ENCODE measurements at places on chromosomes 16 and 17.

DNA sequence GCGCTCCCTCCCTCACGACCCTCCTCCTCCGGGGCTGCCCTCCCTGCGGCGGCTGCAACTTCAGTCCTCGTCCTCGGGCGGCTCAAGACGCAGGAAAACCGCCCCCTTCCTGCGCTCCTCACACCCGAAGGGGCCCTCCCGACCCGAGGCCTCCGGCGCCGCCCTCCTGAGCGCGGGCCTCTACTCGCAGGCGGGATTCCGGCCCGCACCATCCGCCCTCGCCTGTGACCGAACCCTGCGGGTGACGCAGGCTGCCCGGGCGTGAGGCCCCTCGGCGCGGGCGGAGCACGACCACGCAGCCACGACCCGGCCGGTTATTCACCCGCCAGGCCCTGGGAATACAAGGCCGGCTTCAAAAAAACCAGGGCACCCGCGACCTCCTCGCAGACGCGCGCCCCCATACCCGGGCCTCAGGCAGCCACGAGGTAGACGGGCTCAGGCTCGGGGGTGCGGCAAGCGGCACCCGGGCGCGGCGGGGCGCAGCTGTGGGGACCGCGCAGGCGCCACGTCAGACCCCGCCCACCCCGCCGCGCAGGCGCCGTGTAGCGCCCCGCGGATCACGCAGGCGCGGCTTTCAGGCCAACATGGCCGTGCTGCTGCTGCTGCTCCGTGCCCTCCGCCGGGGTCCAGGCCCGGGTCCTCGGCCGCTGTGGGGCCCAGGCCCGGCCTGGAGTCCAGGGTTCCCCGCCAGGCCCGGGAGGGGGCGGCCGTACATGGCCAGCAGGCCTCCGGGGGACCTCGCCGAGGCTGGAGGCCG, at the start of gene SPG7:
TSS of gene SPG7 (plus strand) at position 570 of the 757 bp plus-strand sequence. CDS start at position 585, 15 bp downstream.
- H3K27me3 ChIP-seq: no peaks in the 10 kb centered on the region
- H3K4me1 ChIP-seq: peaks cover 32% of the 10 kb centered on the region
- peak within 1 kb of the TSS; percentile 77 for H3K4me3 ChIP-seq
- DNase-seq: peak; percentile 99
- H3K27ac ChIP-seq: peak within 1 kb of the TSS; percentile 75

DNA sequence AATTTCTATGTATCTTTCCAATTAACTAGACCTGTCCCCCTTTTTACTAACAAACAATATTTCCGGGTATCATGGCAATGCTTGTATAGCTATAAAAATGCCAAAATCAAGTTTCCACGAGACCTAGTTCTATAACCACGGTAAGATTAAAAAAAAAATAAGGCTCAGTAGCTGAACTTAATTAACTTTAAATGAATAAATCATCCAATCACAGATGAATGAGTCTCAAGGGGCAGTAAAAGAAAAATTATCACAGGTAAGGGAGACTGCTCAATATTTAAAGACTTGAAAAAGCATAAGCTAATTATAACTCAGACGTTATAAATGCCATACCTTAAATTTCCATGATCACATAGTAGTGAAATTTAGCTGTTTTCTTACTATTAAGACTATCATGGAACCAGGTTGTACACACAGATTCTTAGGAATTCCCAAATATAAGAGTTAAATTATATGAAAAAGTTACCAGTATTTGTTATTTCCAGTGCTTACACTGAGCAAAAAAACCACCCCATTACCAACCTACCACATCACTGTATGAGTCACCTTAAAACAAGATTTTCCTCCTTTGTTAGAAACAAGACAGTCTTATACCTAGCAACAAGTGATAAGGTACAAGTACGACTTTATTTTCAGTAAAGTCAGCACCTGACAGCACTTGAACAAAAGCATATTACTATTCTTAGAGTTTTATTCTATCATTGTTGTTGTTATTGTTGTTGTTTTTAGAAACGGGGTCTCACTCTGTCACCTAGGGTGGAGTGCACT, 20.6 kb downstream of the SSH2 start:
- no peak overlapping the region for H3K27ac ChIP-seq
- no peaks in the 10 kb centered on the region for H3K27me3 ChIP-seq
- H3K4me3 ChIP-seq: no peak overlapping the region
- H3K4me1 ChIP-seq: no peaks in the 10 kb centered on the region
- no peaks in the 10 kb centered on the region for H3K36me3 ChIP-seq

- H3K27me3 ChIP-seq: no peaks in the 10 kb centered on the region
- no peaks in the 10 kb centered on the region for H3K36me3 ChIP-seq
- peaks cover 11% of the 10 kb centered on the region for H3K4me1 ChIP-seq
- H3K4me3 ChIP-seq: no peak overlapping the region
These were observed 104.1 kb upstream of the CORO6 start for GRCh38 chr17:29726715-29727252.

GRCh38 chr16:77295896-77296295, 96.7 kb downstream of the SYCE1L start:
- no peak overlapping the region for H3K27ac ChIP-seq
- no peaks in the 10 kb centered on the region for H3K36me3 ChIP-seq
- H3K4me1 ChIP-seq: peaks cover 28% of the 10 kb centered on the region
- no peak overlapping the region for H3K4me3 ChIP-seq
- H3K27me3 ChIP-seq: no peaks in the 10 kb centered on the region

DNA sequence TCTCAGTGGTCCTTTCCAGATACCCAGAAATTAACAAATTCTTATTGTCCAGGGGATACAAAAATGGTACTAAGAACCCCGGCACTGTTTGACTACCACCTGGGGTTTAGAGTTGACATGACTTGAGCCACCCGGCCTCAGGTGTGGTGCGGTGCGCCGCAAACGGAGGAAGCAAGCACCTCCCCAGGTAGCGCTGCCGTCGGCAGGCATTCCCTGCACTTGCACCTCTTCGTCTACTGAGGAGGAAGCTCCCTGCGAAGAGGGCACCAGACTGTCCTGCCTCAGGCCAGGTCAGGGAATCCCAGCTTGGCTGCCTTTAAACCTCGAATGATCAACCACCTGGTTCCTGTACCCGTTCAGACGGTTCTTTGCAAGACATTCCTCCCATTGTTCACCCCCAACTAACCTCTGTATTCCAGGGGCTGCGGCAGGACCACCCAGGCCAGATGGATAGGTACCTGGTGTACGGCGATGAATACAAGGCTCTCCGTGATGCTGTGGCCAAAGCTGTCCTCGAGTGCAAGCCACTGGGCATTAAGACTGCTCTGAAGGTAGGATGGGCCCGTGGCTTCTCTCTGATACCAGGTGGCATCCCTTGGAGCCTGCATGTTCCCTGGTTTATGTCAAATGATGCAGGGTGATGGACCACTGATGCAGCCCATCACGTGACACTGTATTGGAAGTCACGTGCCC, 40.8 kb upstream of the ENDOV start:
- H3K27me3 ChIP-seq: no peaks in the 10 kb centered on the region
- no peak overlapping the region for H3K27ac ChIP-seq
- peak; percentile 53 for DNase-seq
- H3K4me3 ChIP-seq: no peak overlapping the region
- peaks cover 95% of the 10 kb centered on the region for H3K36me3 ChIP-seq

- DNase-seq: peak; percentile 77
- peaks cover 11% of the 10 kb centered on the region for H3K4me1 ChIP-seq
- no peak within 1 kb of the TSS for H3K27ac ChIP-seq
These were observed at the start of gene ZNF423 for GRCh38 chr16:49855822-49856671. TSS of gene ZNF423 (minus strand) at chr16:49856112. CDS start at chr16:49855774, 338 bp downstream.

- no peak for DNase-seq
- H3K36me3 ChIP-seq: no peaks in the 10 kb centered on the region
- H3K4me1 ChIP-seq: no peaks in the 10 kb centered on the region
- no peak overlapping the region for H3K27ac ChIP-seq
These were observed 833.4 kb upstream of the GOT2 start for GRCh38 chr16:59567496-59567895.

GRCh38 chr17:67649891-67650290, 67.8 kb upstream of the NOL11 start:
- no peak for DNase-seq
- no peak overlapping the region for H3K4me3 ChIP-seq
- H3K36me3 ChIP-seq: no peaks in the 10 kb centered on the region
- no peak overlapping the region for H3K27ac ChIP-seq
- peaks cover 16% of the 10 kb centered on the region for H3K4me1 ChIP-seq

GRCh38 chr17:69880591-69881112, 194.4 kb upstream of the KCNJ16 start:
- H3K36me3 ChIP-seq: no peaks in the 10 kb centered on the region
- peaks cover 7% of the 10 kb centered on the region for H3K4me1 ChIP-seq
- no peaks in the 10 kb centered on the region for H3K27me3 ChIP-seq
- H3K4me3 ChIP-seq: no peak overlapping the region

GRCh38 chr17:10757647-10758046, 27.8 kb upstream of the TMEM220 start:
- H3K27ac ChIP-seq: no peak overlapping the region
- no peaks in the 10 kb centered on the region for H3K36me3 ChIP-seq
- H3K27me3 ChIP-seq: no peaks in the 10 kb centered on the region
- DNase-seq: no peak
- H3K4me1 ChIP-seq: no peaks in the 10 kb centered on the region

- no peak overlapping the region for H3K4me3 ChIP-seq
- H3K27me3 ChIP-seq: no peaks in the 10 kb centered on the region
- H3K4me1 ChIP-seq: no peaks in the 10 kb centered on the region
- no peaks in the 10 kb centered on the region for H3K36me3 ChIP-seq
- no peak overlapping the region for H3K27ac ChIP-seq
- DNase-seq: no peak
These were observed 392.1 kb upstream of the CCL2 start for GRCh38 chr17:33862772-33863602.

DNA sequence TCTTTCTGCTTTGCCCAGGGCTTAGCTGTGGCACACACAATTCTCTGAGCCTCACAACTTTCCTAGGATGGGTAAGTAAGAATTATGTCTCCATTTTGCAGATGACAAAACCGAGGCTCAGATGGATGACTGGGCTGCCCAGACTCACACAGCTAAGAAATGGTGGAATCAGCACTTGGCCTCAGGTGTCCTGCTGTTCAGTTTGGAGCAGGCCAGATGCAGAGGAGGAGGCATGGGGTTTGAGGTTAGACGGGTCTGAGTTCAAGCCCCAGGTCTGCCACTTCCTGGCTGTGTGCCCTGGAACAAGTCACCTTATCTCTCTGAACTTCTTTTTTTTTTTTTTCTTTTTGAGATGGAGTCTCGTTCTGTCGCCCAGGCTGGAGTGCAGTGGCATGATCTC, 1.7 kb upstream of the MEOX1 start:
- no peak overlapping the region for H3K4me3 ChIP-seq
- DNase-seq: no peak
- H3K27me3 ChIP-seq: peaks cover 11% of the 10 kb centered on the region
- H3K4me1 ChIP-seq: peaks cover 13% of the 10 kb centered on the region

DNA sequence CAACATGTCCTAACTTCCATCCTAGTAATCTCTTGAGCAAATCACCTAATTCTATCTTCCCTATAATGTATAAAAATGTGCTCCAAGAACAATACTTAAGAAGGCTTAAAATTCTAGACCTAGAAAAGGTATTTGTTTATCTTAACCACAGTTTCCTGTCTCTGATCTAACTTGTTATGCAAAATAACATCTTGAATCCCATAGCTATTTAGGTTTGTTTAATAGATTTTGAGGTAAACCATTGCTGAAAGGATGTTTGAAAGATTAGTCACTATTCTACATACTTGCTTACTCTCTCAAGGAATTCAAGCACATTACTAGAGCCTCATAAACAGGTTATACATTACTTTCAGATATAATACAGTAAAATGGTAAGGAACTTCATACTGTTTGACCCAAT, 13.0 kb downstream of the CA10 start:
- no peaks in the 10 kb centered on the region for H3K27me3 ChIP-seq
- no peaks in the 10 kb centered on the region for H3K36me3 ChIP-seq

GRCh38 chr16:81994485-81994884, 16.8 kb downstream of the SDR42E1 start:
- no peaks in the 10 kb centered on the region for H3K36me3 ChIP-seq
- H3K4me1 ChIP-seq: peaks cover 17% of the 10 kb centered on the region

DNA sequence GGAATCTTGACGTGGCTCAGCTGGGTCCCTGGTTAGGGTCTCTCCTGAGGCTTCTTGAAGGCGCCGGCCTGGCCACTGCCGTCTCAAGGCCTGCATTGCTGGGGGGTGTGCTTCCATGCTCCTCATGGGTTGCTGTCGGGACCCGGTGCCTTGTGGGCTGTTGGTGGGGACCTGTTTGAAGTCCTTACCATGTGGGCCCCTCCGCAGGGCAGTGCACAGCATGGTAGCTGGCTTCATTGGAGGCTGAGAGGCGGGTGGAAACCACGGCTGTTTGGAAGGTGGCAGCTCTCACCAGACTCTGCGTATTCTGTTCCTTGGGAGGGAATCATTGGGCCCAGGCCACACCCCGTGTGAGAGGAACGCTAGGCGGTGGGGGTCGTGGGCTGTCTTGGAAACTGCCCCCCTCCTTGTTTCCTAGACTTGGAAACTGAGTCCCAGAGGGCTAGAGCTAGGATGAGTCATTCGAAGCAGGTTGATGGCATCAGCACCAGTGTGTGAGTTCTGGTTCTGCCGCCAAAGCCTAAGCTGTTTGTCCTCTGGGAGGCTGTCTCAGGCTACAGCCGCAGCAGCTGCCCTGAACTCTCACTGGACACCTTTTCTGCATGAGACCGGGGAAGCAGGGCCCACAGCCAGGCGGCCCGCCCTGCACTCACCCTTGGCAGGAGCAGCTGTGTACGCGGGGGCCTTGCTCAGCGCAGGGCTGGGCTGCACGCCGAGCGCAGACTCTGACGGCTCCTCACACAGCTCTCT, 35.2 kb downstream of the ZNF750 start:
- no peak overlapping the region for H3K27ac ChIP-seq
- DNase-seq: peak; percentile 90
- H3K36me3 ChIP-seq: no peaks in the 10 kb centered on the region
- H3K27me3 ChIP-seq: no peaks in the 10 kb centered on the region

- H3K4me1 ChIP-seq: no peaks in the 10 kb centered on the region
- no peak overlapping the region for H3K4me3 ChIP-seq
- H3K27me3 ChIP-seq: no peaks in the 10 kb centered on the region
- H3K36me3 ChIP-seq: no peaks in the 10 kb centered on the region
- H3K27ac ChIP-seq: no peak overlapping the region
These were observed 621.0 kb downstream of the WWOX start for GRCh38 chr16:78720416-78720815.

- H3K4me1 ChIP-seq: peaks cover 33% of the 10 kb centered on the region
- DNase-seq: no peak
- H3K27me3 ChIP-seq: no peaks in the 10 kb centered on the region
- peaks cover 13% of the 10 kb centered on the region for H3K36me3 ChIP-seq
These were observed 11.9 kb downstream of the CEP20 start for GRCh38 chr16:15876503-15876902.

DNA sequence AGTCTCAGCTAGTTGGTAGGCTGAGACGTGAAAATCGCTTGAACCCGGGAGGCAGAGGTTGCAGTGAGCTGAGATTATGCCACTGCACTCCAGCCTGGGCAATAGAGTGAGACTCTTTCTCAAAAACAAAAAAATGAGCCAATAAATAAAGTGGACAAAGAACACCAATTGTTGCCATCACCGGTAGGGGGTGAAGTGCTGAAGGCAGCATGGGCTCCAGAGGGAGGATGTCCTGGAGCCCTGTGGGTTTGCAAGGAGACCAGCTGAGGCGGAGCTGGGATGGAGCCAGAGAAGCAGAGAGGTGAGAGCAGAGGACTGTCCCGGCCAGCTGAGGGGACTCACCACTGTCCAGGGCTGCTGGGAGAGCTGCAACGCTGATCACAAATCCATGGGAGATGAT, 13.8 kb downstream of the CHST6 start:
- no peak overlapping the region for H3K27ac ChIP-seq
- no peaks in the 10 kb centered on the region for H3K27me3 ChIP-seq
- H3K36me3 ChIP-seq: no peaks in the 10 kb centered on the region
- no peak for DNase-seq

- no peak overlapping the region for H3K27ac ChIP-seq
- H3K4me3 ChIP-seq: no peak overlapping the region
- peaks cover 26% of the 10 kb centered on the region for H3K36me3 ChIP-seq
- peaks cover 29% of the 10 kb centered on the region for H3K4me1 ChIP-seq
These were observed 102.1 kb upstream of the CHMP6 start for GRCh38 chr17:80889231-80890195.
